ENCODE measurements at places on chromosomes 1 and 21. TPM values are rescaled to one million over a fixed set of nuclear protein-coding genes. Genes with fewer than 3 reads are reported as not detected.

DNA sequence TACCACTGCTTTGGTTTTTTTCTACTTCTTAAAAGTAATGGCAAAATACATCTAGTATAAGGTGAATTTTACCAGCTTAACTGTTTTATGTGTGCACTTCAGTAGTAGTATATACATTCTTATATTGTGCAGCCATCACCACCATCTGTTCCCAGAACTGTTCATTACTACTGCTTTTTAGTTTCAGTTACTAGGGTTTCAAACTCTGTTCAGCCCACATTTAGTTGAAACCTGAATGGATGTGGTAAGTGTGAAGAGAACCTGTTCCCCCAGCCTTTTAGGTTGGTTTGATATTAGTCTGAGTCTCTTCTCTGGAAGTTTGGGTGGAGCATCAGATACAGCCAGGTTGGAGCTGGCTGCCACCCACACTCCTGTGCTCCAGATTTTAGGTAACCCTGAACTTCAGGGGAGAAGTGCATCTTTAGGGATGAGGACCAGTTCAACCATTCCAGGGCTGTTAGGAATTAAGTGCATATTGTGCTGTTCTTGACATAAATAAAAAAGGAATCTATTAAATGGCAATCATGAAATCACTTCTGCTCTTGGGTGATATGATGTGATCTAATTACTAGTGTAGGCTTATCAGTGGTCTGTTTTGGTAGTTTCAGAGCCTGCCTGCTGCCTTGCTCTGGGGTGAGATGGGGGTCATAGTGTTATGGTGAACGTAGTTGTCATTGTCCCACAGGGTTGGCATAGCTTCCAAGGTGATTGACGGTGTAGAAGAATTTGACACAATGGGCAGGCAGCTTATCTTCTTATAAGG, 32.1 kb downstream of the URB2 start:
- DNase-seq, result no peak

SLC6A17 gene
- total RNA-seq, result 1.6 TPM

GRCh38 chr1:170426596-170426995, 105.4 kb upstream of the GORAB start:
- no peak for DNase-seq

DNA sequence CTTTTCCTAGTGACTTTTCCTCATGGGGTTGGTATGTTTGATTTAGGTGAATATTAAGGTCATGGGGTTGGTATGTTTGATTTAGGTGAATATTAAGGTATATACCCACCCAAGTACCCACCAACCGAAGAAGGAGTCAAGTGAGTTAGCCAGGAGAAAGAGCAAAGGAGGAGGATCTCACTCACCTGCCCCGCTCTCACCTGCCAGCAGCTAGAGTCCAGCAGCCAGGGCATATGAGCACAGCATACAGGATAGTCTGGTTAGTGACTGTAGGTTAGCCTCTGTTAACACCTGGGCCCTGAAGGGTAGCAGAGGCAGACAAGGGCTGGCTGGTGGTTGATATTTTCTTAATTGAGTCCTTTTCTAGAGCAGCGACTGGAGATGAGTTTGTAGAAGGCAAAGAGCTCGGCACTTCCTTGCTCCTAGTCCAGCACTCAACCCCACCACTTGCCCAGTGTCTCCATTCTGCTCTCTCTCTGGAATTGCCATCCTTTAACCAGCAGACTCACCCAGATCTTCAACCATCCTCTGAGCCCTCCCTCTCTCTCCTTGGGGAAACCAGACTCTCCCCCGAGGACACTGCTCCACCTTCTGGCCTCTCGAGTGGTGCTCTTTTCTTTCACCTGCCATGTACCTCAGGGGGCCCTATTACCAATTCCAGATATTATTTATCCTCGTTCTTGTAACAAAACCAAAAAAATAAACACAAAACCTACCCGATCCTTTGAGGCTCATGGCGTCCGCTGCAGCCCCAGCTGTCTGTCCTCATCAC, 16.3 kb upstream of the DESI2 start:
- DNase-seq, result no peak

TCHH gene
- not detected for total RNA-seq

NBPF1 gene
- total RNA-seq, result 55.6 TPM

CDC7 gene
- total RNA-seq, result 6.6 TPM

- no peak for DNase-seq
Measured at GRCh38 chr1:161168906-161169305, 2.7 kb downstream of the PPOX start.

DNA sequence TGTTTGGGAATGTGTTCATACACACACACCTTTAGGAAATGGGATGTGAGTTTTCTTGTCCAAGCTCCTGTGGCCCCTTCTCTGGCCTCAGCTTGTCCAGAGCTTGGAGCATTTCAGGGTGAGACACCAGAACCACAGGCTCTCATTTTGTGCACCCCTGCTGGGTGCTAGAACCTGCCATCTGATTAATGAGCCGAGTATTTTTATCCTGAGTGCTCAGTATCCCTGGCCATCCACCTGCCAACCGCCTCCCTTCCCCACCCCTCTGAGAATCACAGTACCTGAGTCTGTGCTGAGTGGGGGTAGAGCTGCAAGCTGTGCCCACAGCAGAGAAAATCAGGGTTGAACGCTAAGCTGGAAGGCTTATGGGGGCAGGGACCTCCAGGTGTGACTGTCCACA, 1.4 kb downstream of the CASQ1 start:
- DNase-seq, result no peak

DNA sequence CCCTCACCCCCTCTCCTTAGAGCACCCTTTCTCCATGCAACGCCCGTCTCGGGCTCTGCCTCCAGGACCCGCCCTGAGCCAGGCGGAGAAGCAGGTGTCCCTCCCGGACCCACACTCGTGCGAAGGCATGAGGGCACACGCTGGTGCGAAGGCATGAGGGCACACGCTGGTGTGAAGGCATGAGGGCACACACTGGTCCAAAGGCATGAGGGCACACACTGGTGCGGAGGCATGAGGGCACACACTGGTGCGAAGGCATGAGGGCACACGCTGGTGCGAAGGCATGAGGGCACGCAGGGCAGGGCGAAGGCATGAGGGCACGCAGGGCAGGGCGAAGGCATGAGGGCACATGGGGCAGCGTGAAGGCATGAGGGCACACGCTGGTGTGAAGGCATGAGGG, 5.8 kb upstream of the TMEM52 start:
- no peak for DNase-seq

GRCh38 chr1:24178407-24178806, 8.7 kb downstream of the IFNLR1 start:
- DNase-seq, result no peak

DNA sequence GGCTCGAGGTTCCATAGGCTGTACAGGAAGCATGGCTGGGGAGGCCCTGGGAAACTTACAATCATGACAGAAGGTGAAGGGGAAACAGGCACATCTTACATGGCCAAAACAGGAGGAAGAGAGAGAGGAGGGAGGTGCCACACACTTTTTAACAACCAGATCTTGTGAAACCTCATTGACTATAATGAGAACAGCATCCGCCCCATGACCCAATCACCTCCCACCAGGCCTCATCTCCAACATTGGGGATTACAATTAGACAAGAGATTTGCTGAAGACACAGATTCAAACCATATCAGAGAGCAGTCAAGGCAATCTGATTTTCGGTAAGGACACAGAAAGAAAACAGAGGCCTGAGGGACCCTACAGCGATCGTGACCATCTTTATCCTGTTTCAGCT, 41.7 kb downstream of the TNFRSF9 start:
- no peak for DNase-seq

GRCh38 chr1:32257227-32257508, 6.1 kb downstream of the LCK start:
- no peak for DNase-seq

AMY2B gene
- total RNA-seq, result 10.0 TPM

DNA sequence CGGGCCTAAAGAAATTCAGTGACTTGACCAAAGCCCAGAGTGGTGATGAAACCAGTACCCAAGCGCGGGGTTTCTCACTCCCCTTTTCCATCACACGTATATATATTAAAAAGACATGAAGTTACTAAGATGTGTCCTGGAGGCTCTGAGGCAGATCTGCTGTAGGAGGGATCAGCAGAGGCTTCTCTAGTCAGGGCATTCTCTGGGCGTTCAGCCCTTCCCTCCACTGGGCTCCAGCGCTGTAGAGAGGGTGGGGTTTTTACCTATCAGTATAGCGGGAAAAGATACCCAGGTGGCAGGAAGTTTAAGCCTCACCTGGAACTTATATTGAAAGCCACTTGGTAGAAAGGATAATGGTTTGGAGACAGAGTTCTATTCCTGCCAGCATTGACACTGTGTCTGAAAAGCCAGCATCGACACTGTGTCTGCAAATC, 862 bp upstream of the PLEKHO1 start:
- DNase-seq, result peak; percentile 75

NBPF19 gene
- total RNA-seq, result 22.1 TPM

DNA sequence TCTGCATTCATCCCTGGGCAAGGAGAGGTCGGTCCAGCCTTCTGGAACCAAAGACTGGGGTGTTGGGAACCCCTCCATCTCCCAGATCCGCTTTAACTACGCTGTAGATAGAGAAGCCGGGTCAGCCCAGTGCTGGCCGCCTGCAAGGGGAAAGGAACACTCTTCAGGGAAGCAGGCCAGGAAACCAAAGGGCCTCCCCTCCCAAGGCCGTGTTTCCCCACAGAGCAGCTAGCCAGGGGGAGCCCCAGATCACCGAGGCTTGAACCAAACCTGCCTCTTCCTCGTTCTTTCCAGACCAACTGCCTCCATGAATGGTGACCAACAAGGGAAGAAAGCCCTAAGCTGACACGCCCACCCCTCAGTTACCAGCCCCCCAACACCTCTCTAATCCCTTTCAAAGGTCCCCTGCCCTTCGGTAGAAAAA, 1.2 kb upstream of the CHD5 start:
- no peak for DNase-seq

All from osteocyte (in vitro differentiated cells).